ENCODE measurements at places on chromosomes 16 and 17.

GRCh38 chr17:41334385-41335305, 16.0 kb downstream of the KRT33A start:
- DNase-seq = peak; percentile 12

- DNase-seq = peak; percentile 61
These were observed 21.7 kb downstream of the USP36 start for GRCh38 chr17:78818932-78819331.

- DNase-seq = no peak
These were observed 28.5 kb downstream of the NSMCE1 start for GRCh38 chr16:27239906-27240655.

DNA sequence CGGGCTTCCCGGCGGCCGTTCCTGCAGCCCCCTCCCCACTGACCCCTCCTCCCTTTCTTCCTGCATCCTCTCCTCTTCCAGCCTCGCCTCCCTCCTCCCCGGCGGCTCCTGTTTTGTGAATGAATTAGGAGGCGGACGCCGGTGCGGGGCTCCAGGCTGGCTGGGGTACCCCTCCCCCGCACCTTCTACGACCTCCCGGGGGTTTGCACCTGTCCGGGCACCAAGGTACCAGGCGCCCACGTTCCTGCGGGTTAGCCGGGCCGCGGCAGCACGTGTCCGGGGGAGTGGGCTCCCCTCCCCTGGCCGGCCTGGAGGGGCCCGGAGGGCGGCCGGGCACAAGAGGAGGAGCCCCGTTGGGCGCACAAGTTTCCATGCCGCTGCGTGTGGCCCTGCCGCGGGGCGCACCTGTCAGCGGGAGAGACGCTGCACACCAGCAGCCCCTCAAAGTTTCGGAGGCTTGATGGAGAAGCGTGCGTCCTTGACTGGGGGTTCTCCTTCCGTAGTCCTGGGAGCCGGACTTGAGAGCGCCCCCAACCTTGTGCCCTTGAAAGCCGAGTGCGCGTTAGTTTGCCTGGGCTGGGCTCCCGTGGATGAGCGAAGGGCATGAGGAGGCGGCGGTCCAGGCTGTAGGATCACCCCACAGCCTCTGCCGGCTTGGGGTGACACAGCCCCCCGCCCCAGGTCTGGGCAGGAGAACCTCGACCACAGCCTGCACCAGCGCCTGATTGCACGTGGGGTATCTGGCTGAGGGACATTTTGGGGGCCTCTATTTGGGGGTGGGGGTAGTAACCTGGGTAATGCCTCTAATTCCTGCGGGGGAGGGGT, 1.2 kb downstream of the HAS3 start:
- no peak for DNase-seq

- no peak for DNase-seq
These were observed 1508.2 kb downstream of the CDH11 start for GRCh38 chr16:63613701-63614100.

DNA sequence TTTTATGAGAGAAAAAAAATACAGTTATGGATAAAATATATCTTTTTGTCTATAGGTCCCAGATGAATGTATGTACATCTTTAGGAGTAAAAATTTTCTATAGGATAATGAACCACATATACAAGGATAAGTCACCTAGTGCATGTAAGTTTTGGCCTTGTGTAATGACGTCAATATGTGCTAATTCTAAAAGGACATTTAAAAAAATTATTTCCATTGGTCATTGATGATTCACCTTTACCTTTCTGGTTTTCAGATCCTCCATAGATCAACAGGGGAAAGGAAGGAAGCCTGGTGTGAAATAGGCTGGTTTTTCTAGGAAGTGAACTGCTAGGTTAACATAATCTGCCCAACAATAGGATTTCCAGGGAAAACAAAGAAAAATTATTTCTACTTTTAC, 684.3 kb upstream of the SOX9 start:
- no peak for DNase-seq

DNA sequence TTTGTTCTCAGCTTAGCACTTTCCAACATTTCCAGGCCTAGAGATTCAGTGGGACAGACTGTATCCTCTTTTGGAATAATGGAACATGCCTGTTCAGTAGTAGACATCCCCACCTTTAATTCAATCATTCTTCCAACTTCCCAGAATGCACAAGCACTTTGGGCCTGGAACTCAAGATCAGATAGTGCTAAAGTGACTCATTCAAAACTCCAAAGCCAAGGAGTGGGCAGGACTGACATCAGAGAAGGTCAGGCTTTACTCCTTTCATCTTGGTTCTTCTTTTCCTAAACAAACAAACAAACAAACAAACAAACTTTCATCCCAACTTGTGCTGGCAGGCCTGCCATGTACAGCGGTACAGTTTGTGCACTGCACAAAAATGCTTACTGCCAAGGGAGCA, 172.0 kb downstream of the AXIN2 start:
- no peak for DNase-seq

DNA sequence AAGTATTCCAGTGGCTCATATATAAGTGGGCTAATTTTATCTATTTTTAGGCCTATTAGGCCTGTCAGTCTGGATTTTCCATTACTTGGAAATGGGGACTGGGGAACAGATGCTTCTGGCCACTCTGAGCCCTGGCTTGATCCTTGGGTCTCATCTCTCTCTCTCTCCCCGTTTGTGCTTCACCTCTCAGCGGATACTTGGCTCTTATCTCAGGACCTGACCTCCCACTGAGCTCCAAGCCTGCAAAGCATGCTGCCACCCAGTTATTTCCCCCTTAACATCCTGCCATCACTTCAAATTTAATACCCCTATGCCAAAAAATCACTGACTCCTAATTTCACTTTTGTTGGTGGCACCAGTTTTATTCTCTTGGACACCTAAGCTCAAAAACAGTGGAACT, 4.2 kb downstream of the ZNF843 start:
- DNase-seq = no peak

- no peak for DNase-seq
These were observed 8.8 kb upstream of the SDR42E1 start for GRCh38 chr16:82020051-82020450.

- no peak for DNase-seq
These were observed 16.3 kb downstream of the ATAD5 start for GRCh38 chr17:30848021-30848420.

DNA sequence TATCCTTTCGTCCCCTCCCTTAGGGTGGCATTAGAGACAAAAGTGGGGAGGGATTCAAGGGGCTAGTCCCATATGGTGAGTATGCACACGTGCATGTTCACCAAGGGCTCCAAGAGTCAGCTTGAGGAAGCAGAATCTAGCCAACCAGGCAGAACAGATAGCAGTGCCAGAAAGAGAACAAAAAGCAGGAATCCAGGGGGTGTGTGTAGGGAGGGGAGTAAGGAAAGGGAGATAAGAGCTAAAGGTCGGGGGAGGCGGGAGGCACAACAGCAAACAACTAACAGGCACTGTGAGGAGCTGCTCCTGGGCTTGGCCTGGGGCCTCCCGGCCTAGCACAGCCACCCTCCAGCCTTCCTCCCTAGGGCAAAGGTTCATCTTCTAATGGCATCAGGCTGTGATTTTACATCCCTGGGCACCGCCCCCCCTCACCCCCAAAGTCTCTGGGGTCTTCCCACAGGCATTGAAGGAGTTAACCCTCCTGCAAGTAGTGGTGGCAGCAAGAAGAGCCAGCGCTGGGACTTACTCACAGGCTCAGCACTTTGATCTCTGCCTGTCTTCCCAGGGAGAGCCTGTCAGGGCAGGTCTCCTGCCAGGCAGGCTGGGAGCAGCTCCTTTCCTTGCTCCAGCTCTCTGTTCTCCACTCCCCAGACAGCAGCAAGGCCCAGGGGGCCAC, 12.4 kb upstream of the SUPT4H1 start:
- no peak for DNase-seq

DNA sequence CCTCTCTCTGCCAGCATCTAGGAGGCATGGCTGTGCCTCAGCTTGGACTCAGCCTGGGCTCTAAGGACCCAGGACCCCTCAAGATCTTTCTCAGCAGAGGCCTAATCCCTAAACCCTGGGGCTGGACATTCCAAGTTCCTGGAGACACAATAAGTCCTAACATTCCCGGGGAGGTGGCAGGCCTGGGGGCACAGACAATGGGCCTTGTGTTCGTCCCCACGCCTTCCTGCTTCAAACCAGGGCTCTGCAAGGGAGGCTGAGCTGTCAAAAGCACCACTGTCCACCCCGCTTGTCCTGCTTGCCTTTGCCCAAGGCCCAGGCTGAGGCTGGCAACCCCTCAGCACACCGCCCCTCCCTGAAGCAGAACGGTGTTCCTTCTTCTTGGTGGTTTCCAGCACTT, 13.7 kb downstream of the SDK2 start:
- no peak for DNase-seq

All from CD4-positive, alpha-beta T cell treated with Interleukin-4 for 4 hours (primary cell).